ENCODE measurements at places on chromosomes 7 and 10.
A peak's percentile ranks its signal among the peaks of the same experiment; 100 is the strongest.

DNA sequence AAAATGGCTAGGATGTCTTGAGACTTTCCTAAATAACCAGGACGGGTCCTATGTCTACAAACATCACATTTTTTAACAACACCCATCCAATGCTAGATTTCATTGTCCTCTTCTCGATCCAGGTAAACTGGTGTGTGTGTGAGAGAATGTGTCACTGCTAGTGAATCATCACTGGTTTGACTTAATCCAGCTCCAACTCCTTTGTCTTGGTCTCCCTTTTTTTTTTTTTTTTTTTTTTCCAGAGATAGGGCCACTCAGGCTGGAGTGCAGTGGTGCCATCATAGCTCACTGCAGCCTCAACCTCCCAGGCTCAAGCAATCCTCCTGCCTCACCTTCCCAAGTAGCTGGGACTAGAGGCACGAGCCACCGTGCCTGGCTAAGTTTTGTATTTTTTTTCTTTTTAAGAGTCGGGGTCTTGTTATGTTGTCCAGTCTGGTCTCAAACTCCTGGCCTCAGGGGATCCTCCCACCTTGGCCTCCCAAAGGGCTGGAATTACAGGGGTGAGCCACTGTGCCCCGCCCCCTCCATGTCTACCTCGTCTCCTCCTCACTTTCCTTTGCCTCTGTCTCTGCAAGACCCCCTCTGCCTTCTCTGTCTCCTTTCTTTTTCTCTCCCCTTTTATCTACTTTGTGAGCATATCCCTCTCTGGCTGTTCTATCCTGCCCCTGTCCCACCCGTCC is 2.2 kb upstream of the UFSP1 start:
- DNase-seq, result no peak

- DNase-seq, result no peak
Observed at GRCh38 chr7:71237945-71238344, 106.0 kb downstream of the GALNT17 start.

GRCh38 chr10:76086761-76087639 is 655.6 kb downstream of the LRMDA start:
- no peak for DNase-seq

GRCh38 chr7:1557771-1558170 is 1.8 kb upstream of the TMEM184A start:
- no peak for DNase-seq

- no peak for DNase-seq
Observed at GRCh38 chr10:103104721-103105120, 88.4 kb downstream of the NT5C2 start.

DNA sequence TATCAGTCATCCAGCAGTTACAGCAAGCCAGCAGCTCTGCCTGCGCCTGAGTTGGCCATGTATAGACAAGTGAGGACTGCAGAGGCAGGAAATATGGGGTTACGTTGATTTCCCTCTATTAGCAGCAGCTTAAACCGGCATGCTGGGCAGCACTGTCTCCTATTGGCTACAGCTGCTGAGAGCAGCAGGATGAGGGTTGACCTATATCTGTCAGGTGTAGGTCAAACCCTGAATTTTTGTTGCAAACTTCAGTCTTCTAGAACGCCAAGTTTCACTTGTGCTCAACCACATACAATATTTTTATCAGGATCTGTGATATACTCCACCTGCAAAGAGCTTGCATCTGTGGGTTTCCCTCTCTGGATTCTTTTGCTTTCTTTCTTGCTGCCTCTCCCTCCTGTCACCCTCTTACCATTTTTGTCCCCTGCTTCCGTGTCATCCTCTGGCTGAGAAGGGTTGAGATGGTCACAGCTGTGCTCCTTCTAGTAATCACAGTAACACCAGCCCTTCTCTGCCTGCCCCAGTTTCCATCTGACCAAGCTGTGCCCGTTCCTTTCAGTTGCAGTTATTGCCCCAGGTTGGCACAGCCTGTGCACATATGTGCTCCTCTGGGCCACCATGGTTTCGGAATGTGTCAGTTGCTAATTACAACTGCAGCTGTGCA is 23.8 kb upstream of the GLCCI1 start:
- DNase-seq, result no peak

GRCh38 chr7:139823959-139824521 is 5.0 kb upstream of the TBXAS1 start:
- no peak for DNase-seq

DNA sequence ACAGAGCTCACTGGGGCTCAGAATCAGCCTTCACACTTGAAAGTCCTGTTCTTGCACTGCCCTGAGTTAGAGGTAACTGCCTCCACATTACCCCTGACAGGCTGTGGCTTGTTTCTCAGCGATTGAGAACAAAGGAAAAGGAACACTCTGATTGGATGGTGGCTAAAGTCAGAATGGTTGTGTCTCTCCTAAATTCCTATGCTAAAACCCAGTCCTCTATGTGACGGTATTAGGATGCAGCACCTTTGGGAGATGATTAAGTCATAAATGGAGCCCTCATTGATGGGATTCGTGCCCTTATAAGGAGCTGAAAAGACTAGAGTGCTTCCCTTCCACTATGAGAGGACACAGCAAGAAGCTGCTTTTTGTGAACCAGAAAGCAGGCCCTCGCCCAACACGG is 38.9 kb upstream of the DGKI start:
- DNase-seq, result no peak

DNA sequence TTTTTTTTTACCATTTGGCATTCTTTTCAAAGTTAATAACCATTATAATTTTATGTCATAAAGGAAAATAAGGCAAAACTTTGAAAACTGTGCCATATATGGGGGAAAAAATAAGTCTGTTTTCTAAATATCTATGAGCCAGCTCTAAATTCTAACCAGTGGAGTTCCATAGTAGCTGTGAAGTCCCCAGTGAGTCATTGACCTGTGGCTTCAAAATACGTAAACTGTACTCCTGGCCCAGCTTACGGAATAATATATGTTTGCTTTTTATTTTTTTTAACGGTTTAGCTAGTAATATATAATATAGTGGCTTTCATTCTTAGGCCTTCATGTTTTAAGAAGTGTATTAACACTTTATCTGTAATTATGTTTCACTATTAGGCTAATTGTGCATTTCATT is 20.5 kb downstream of the ZRANB1 start:
- no peak for DNase-seq

- DNase-seq, result no peak
Observed at GRCh38 chr10:73039635-73040034, 57.0 kb downstream of the P4HA1 start.

DNA sequence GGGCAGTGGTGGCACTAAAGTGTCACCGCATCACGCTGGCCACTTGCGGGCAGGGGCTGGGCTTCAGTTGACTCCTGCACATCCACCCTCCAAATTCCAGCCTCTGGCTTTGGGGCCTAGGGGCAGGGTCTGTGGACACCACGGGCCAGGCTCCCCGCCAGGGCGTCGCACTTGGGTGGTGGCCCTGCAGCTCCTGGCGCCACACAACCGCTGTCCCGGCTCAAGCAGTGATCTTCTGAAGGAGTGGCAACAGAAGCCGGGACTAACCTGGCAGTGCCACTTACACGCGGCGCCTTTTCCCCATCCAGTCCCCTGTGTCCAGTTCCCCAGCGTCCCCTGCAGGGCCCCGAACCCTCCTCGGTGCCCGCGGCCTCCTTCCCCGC is 134.3 kb upstream of the ZNF92 start:
- no peak for DNase-seq

DNA sequence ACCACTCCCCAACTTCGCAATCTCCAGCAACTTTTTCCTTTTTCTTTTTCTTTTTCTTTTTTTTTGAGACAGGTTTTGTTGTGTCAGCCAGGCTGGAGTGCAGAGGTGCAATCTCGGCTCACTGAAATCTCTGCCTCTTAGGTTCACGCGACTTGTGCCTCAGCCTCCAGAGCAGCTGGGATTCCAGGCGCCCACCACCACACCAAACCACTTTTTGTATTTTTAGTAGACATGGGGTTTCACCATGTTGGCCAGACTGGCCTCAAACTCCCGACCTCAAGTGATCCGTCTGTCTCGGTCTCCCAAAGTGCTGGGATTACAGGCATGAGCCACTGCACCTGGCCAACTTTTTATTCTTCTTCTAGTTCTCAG is 55.0 kb downstream of the KIAA1549 start:
- no peak for DNase-seq

DNA sequence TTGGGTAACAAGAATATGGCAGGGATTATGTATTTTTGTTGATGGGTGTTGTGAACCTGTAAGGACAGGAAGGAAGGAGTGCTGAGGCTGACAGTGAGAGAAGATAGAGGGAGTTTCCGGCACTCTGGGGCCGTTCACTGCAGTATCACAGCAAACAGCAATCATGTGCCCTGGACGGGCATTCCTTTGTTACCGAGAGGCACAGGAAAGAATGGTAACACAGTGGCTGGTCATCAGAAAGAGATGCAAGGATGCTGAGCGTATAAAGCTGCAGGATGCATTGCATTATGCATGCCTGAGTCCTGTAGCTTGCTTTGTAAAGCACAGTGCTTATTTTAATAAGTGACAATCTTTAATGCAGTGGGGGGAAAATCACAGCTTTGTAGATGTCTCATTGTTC is 286.8 kb downstream of the RPS24 start:
- no peak for DNase-seq

GRCh38 chr7:112346381-112347060 is 103.7 kb upstream of the IFRD1 start:
- DNase-seq, result no peak

GRCh38 chr10:73469579-73469978 is 26.2 kb downstream of the PPP3CB start:
- DNase-seq, result no peak

DNA sequence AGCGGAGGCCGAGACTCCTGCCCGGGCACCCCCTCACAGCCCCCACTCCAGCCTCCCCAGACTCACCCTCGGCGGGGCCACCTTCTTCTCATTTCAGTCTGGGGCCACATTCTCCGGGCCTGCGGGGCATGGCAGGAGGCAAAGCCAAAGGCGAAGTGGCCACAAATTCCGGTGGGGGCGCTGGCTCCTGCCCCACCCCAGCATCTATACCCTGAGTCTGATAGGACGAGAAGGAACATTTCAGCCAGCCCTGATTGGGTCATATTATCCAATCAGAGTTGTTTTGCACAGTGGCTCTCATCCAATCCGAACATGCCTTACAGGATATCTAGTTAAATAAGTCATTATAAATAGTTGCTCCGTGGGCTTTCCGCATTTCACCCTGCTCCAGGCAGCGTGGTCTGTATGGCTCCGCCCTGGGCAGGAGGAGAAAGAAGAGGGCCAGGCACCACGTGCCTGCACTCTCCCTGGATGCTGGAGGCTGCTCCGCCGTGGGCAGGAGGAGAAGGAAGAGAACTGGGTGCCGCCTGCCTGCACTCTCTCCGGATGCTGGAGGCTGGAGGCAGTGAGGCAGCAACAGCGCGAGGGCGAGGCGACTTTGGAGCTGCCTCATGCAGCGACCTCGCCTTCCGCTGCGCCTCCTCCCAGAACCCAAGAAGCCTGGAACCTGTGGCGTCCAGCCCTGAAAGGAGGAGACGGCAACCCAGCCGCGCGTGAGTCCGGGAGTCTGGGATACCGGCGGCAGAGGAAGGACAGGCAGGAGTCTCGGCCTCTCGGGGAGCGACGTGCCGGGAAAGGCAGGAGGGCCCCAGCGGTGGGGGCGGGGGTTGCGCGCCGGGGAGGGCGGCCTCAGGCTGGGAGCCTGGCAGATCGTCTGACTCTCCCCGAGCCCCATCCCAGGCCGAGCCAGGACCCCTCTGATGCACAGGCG is 162.9 kb downstream of the ZNF33B start:
- no peak for DNase-seq

GRCh38 chr10:78805176-78805575 is 263.6 kb upstream of the ZMIZ1 start:
- DNase-seq, result no peak

DNA sequence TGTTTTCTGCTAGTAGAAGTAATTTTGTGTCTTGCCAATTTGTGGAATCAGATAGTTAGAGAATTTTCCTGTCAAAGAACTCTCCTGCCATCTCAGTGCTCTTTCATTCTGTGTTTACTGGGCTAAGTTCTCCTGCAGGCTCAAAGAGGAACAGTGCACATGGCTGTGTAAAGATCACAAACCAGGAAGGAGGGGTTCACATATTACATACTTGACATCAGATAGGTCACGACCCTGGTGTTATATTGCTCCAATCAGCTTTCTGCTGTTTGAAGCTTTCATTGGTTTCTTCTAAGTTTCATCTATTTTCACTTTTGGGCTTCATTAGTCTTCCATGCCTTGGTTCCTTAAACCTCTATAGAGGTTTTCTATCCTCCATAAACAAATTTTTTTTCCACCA is 13.5 kb upstream of the ELMO1 start:
- DNase-seq, result no peak

DNA sequence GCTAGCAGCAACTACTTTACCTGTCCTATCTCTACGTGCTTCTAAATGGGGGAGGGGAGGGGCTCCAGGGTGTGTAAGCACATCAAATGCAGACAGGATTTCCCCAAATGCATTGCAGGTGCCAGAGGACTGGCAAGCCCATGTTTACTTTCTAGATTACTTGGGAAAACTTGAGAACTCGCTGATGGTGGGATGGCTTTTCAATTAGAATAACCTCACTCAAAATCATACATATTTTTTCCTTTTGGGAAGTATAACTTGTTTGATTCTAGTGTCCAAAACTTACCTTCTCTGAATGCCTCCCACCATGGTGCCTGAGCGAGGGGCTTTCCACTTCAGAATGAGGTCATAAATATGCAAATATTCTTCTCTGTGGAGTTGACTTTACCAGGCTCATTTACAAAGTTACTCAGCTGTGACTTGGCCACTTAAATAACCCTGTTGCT is 191.3 kb upstream of the RHOBTB1 start:
- DNase-seq, result no peak

DNA sequence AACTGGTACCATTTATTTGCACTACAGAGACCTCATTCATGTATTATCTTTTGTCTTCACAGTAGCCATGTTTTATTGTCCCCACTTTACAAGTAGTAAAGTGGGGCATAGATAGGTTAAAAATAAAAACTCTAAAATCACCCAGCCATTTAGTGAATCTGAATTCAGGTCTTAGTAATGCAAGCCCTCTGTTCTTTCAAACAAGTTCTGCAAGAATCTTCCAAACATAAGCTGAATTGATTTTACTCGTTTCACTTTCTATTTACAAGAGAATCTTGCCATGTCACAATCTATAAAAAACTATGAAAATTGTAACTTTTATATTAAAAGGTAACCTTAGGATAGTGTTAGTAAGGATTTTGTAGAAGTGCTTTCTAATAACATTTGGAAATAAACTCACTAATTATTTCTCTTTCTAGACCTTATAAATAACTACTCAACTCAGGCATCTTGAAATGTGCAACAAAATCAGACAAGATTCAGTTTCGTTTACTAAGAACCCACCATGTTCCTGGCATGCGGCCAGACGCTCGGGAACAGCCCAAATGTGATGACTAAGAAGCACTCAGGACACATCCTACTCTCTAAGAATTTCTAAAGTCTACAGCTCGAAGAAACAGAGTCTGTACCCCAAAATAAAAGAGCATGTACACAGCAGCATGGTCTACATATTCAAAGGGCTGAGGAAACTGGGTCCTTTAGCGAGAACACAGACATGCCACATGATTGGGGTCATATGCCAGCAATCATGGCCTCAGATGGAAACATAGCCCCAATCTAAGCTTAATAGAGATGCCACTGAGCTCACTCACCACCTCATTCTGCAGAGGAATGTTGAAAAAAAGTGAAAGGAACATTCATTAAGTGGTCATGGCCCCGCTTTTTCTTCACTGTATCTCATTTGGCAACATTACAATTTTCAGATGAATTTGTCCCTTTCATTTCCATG is 167.6 kb downstream of the AMPH start:
- DNase-seq, result peak; percentile 37

- no peak for DNase-seq
Observed at GRCh38 chr7:12518920-12519681, 51.4 kb upstream of the SCIN start.

GRCh38 chr7:77903597-77903996 is 105.0 kb downstream of the PHTF2 start:
- no peak for DNase-seq

Measured in stimulated activated CD8-positive, alpha-beta memory T cell treated with anti-CD3 and anti-CD28 coated beads, Interleukin-4, amount 100 ng/mL, for 1 hour (primary cell).